Effector CD4-positive, alpha-beta T cell (primary cell): ENCODE measurements at places on chromosomes 1 and 21.

DNA sequence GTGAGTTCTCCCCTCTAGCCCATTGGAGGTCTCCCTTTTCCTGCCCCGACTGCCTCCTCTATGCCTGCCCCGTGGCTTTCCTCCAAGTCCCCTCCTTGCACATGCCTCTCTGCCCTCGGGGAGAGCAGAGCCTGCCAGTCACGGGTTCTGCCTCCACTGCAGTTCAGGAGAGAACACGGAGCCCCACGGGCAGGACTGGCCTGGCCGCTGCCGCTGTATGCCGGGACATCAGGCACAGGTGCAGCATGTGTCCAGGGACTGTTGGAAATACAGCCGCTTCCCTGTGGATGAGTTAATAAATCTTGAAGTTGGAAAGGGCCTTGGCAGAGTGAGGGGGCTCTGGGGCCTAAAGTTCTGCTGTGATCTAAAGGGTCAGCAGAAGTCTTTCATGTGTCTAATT lies 676.6 kb downstream of the MATN1 start:
- no peak for DNase-seq

GRCh38 chr1:197837911-197838310 lies 62.6 kb upstream of the DENND1B start:
- DNase-seq, result no peak

GRCh38 chr1:113201560-113201959 lies 128.6 kb downstream of the LRIG2 start:
- no peak for DNase-seq

DNA sequence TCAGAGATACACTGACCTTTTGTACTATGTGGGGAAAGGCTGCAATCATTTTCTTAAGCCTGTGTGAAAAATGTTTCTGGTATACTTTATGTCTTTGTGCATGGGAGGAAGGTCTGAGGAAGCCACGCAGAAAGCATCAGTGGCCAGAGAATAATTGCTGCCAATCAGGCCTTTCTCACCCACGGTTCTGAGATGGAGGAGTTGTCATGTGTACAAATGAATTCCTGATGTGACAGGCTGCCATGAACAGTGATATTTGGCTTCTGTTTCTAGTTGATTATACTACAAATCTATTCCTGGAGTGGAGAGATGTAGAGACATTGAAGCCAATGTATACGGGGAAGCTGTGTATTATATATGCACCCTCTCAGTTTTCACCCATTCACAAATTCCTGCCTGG lies 142.6 kb downstream of the GRIK1 start:
- no peak for DNase-seq

- no peak for DNase-seq
Measured at GRCh38 chr1:46408356-46409062, 14.4 kb downstream of the FAAH start.

DNA sequence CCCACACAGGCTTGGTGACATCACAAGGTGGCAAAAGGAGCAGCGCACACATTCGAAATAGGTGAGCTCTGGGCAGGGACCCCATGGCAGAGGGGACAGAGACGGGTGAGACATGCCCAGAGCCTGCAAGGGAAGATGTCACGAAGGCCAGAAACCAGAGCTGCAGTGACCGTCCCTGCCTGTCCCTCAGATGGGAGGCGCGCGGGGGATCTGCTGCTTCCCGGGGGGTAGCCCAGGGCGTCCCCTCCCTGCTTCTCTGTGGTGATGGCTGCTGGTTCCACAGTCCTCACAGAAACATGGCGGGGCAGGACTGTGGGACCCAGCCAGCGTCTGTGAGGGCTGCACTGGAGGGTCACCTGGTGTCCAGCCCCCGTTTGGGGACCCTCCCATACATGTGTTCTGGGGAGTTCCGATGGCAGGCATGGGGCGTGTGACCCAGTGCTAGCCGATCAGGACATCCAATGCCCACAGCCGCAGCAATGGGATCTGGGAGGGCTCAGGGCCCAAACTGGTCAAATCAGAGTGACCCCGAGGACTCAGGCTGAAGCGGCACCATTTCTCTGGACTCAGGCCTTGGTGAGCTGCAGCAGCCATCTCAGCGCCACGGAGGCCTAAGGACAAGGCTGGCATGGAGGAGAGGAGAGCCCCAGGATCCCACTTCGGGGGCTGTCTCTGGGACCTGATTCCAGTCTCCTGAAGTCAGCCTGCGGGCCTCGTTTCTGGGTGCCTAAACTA lies 20.7 kb upstream of the SPSB1 start:
- DNase-seq, result no peak

DNA sequence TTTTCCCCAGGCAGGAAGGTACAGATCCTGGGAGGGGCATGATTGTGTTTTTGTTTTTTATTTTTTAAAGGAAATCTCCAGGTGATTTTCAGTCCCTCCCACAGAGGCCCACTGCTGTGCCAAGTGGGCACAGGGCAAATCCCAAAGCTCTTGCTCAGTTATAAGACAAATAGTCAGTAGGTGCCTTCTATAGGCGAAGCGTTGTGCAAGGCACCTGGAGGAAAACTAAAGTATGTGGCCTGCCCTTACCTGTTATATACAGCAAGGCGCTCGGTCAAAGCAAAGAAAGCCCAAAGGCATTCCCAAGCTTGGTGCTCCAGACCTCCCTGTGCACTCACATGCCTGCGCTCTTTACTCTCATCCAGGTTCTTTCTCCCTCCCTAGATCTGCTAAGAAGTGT lies 81.0 kb downstream of the KCNJ15 start:
- DNase-seq, result no peak

- DNase-seq, result no peak
Measured at GRCh38 chr1:50422946-50423669, at the start of gene DMRTA2. DMRTA2 (minus strand) TSS chr1:50423443; CDS start chr1:50421536, 1,907 bp downstream.
